Heart right ventricle (tissue), 16 donors: ENCODE measurements at places on chromosomes 2 and 18. TPM values are rescaled to one million over a fixed set of nuclear protein-coding genes. Genes with fewer than 3 reads are reported as not detected.

DNA sequence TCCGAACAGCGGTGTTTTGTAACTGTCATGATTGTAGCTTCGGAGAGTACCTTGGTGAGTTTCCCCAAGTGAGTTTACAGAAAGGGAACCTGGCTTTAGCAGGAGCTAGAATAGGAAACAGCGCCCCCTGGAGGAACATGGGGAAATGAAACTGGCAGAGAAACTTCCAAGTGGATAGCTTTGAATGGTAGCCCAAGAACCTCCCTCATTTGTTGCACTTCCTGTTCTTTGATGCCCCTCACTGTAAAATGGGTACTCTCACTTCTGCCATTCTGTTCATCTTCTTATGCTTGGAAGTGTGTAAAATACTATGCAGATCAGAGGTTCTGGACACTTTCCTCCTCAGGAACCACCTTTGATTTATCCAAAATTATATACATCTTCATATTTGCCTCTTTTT is 36.2 kb downstream of the CHST10 start:
- no peaks in the 10 kb centered on the region for H3K36me3 ChIP-seq
- H3K27me3 ChIP-seq = no peaks in the 10 kb centered on the region
- DNase-seq = peak; percentile 79
- H3K27ac ChIP-seq = no peak overlapping the region
- no peak overlapping the region for H3K4me3 ChIP-seq

DNA sequence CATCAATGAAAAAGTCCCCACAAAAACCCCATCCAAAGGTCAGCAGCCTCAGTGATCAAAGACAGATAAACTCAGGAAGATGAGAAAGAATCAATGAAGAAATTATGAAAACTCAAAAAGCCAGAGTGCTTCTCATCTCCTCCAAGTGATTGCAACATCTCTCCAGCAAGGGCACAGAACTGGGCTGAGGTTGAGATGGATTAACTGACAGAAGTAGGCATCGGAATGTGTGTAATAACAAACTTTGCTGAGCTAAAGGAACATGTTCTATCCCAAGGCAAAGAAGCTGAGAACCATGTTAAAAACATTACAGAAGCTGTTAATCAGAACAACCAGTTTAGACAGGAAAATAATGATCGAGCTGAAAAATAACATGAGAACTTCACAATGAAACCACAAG is 442.8 kb upstream of the SYT4 start:
- no peaks in the 10 kb centered on the region for H3K4me1 ChIP-seq
- H3K4me3 ChIP-seq = no peak overlapping the region
- H3K27ac ChIP-seq = no peak overlapping the region
- no peaks in the 10 kb centered on the region for H3K36me3 ChIP-seq

- H3K27ac ChIP-seq = no peak overlapping the region
- no peak for DNase-seq
- no peak overlapping the region for H3K4me3 ChIP-seq
Observed at GRCh38 chr2:147006736-147007141, 838.1 kb upstream of the ACVR2A start.

DNA sequence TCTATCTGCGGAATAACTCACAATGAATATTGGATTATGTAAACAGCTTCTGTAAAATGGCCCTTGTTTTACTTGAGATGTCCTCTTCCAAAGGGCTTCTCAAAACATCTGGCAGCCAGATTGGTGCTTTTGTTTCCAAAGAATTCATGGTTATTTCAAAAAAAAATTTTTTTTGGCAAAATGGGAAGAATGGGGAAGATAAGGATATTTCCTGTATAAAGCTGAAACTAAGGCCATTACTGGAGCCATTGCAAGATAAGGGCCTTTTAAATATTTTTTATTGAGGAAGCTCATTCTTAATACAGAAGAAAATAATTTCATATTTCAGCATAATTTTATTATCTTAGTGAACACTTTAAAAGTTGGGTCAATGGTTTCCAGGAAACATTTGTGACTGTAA is 259.1 kb downstream of the GALNT13 start:
- H3K4me1 ChIP-seq = no peaks in the 10 kb centered on the region
- H3K27me3 ChIP-seq = no peaks in the 10 kb centered on the region
- no peaks in the 10 kb centered on the region for H3K36me3 ChIP-seq
- H3K27ac ChIP-seq = no peak overlapping the region
- H3K4me3 ChIP-seq = no peak overlapping the region

GRCh38 chr2:10174173-10174572 is 51.6 kb downstream of the RRM2 start:
- H3K36me3 ChIP-seq = no peaks in the 10 kb centered on the region
- no peak for DNase-seq
- H3K4me1 ChIP-seq = no peaks in the 10 kb centered on the region
- no peak overlapping the region for H3K27ac ChIP-seq
- H3K4me3 ChIP-seq = no peak overlapping the region

Gene ACVR1C
- 0.30 TPM for total RNA-seq
